Motor neuron (in vitro differentiated cells): ENCODE measurements at places on chromosomes 12 and 14. TPM values are rescaled to one million over a fixed set of nuclear protein-coding genes. Genes with fewer than 3 reads are reported as not detected.

GRCh38 chr14:79822034-79822433 is 389.3 kb downstream of the DIO2 start:
- no peak for ATAC-seq

GRCh38 chr12:76523408-76523807 is 36.2 kb downstream of the OSBPL8 start:
- ATAC-seq: no peak

GRCh38 chr14:63175531-63175930 is 28.7 kb upstream of the RHOJ start:
- ATAC-seq: no peak

DNA sequence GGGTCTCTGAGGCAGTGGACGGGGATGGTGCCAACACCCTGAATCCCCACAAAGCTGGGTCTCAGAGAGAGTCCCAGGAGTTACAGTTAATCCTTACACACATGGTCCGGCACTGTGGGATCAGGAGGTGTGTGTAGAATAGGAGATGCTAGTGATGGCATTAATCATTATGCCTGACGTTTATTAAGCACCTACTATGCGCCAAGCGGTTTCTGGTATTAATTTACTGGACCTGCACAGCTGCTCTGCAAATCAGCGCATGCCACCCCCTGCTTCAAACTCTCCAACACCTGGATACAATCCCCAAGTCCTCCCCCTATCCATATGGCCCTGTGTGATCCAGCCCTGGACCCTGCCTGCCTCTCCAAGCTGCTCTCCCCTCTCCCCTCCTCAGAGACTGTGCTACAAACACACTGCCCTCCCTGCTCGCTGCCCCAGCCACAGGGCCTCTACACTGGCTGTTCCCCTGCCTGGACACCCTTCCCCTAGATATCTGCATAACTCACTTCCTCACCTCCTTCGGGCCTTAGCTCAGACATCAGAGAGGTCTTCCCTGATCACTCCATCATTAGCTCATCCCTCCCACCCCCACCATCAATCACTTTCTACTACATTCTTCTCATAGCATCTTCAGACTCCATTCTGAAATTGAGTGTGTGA is 86.0 kb downstream of the RFLNA start:
- no peak for ATAC-seq

The APOLD1 gene
- total RNA-seq: 2.1 and 2.2 TPM in 2 replicates

The RFX4 gene
- 17.3 and 20.4 TPM in 2 replicates for total RNA-seq

The ZFYVE21 gene
- total RNA-seq: 37.0 and 41.8 TPM in 2 replicates
